ENCODE measurements at places on chromosomes 7 and 10. TPM values are rescaled to one million over a fixed set of nuclear protein-coding genes. Genes with fewer than 3 reads are reported as not detected.

DNA sequence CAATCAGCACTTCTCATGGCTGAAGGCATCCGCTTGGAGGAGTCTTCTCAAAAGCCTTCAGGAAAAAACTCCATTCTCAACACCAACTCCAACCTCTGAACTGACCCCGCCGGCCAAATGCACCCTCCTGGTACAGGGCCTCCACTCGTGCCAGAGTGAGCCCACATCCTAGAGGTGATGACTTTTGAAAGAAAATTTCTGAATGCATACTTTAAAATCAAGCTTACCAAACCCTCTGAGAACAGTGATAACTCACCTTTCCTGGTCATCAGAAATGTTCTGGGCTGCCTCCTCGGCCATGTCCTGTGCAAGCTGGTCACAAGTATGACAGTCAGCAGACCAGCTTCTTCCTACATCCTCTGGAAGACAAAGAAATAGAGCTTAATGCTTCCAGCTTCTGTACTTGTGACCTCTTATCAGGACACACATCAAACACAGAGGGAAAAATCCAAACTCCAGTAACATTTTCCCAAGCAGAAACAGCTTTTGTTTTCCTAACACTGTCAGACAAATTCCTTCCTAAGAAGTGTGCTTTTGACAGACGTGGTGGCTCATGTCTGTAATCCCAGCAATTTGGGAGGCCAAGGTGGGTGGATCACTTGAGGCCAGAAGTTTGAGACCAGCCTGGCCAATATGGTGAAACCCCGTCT lies at the start of gene PKD1L1:
PKD1L1 (minus strand) TSS at position 326 of the 650 bp plus-strand sequence; CDS start at position 300, 26 bp downstream.
- DNase-seq, result no peak

GRCh38 chr10:48437546-48437945 lies 131.1 kb downstream of the MAPK8 start:
- DNase-seq, result no peak

DNA sequence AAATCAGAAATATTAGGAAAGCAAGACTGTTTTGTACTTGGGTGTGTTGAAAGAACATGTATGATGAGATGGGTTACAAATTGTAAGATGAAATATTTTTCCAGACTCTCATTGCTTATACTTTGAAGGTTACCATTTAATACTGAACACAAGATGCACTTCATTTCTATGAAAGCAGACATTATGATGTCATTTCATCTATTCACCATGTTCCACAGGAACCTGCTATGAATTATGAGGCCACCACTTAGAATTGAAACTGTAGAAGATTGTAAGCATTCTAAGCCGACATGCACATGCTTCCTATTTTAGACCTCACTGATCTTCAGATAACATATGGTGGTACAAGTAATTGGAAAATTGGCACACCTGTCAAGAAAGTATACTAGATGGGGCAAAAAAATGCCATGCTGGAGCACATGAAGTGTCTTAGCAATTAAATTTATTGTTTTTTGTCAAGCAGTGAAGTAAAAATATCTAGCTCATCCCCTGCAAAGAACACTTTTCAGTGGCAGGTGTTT lies 195.0 kb downstream of the PHF14 start:
- DNase-seq, result peak; percentile 2

- DNase-seq, result no peak
Measured at GRCh38 chr10:3654496-3654895, 130.5 kb downstream of the KLF6 start.

DNA sequence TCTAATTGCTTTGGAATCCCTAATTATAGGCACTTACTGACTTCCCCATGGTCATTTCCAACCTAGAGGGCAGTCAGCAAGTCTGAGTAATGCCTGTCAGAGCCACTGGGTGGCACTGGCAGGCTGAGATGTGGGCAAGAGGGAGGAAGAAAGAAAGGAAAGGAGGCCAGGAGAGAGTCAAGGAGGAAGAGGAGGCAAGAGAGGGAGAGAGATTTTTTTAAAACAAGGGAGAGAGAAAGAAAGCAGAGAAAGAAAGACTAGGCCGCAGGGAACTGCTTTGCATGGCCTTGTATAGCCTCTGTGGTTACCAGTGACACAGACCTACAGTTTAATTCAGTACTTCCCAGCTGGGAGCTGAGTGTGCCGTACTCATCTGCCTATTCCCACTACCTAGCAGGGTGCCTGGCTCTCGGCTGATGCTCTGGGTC lies 210.4 kb upstream of the ADO start:
- no peak for DNase-seq

DNA sequence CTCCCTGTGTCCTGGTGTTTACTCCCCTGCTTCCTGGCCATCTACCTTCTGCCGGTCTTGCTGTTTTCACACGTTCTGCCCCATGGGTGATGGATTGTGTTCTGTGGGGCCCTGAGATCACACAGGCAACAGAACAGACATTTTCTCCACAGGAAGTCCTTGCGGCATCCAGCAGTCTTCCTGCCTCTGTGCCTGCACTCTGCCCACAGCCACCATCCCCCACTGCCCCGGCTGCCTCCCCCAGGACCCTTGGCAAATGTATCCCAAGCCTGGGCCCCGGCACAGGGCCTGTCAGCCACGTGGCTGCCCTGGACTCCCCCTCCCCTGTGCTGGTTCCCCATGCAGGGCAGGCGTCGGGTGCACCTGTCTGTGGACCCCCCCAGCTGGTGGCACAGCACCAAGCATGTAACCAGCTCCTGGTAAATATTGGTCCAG lies 184.2 kb downstream of the WDR37 start:
- DNase-seq, result no peak

The ITGB8 gene
- 35.1 TPM for total RNA-seq
